ENCODE measurements at places on chromosomes 11 and 22.
A peak's percentile ranks its signal among the peaks of the same experiment; 100 is the strongest.

DNA sequence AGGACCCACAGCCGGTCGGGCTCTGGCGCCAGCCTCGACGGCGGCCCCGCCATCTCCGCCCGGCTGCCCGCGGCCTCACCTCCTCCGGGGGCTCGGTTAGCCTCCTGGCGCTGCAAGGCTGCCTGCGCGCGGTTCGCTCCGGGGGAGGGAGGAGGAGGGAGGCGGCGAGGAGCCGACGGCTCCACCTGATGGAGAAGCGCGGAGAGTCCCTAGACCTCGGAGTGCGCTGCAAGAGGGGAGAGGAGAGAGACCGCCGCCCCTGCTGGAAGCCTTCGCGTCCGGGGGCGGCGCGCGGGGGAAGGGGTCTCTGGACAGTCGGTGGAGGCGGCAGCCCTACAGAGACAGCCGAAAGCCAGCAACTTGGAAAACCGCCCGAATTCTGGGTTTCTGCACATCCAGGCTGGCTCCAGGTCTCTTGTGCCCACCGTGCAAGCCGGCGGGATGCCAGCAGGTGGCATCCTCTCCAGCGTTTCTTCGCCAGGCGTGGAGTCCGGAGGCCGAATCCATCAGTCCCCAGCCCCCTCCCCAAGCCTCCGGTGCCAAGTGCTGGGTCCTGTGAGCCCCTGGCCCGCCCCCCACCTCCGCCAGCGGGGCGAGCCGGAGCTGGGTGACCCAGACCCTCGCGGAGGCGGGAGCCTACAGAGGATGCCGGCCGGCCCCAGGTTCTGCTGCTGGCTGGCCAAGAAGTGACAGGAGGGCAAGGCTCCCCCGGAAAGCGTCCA, 2.9 kb upstream of the KIRREL3 start:
- no peak for DNase-seq

DNA sequence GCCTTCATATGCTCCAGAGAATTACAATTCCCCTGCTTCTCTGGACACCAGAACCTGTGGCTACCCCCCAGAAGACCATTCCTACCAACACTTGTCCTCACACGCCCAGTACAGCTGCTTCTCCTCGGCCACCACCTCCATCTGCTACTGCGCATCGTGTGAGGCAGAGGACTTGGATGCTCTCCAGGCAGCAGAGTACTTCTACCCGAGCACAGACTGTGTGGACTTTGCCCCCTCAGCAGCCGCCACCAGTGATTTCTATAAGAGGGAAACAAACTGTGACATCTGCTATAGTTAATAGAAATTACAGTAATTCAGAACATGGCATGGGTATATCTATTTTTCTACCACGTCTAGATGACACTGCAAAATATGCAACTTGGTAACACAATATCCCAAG, 9.8 kb downstream of the POU2AF3 start:
- DNase-seq, result no peak

DNA sequence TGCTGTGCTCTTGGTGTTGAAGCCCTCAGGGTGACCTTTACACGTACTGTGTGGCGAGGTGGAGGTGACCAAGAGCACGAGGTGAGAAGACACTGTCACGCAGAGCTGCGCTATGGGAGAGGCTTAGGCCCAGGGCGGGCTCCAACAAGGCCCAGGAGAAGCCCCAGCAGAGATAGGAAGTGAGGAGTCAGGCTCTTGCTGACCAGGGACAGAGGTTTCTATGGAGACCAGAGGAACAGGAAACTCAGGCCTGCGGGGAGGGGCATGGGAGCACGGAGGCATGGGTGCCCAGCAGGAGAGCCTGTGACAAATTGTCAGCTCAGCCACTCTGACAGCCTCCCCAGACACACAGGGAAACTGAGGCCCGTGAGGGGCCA, 15.8 kb downstream of the DGKZ start:
- peak; percentile 66 for DNase-seq

- DNase-seq, result peak; percentile 89
Measured at GRCh38 chr22:38214302-38215056, 12.7 kb downstream of the MAFF start.

GRCh38 chr22:30290342-30291057, 1.2 kb upstream of the CASTOR1 start:
- DNase-seq, result no peak

DNA sequence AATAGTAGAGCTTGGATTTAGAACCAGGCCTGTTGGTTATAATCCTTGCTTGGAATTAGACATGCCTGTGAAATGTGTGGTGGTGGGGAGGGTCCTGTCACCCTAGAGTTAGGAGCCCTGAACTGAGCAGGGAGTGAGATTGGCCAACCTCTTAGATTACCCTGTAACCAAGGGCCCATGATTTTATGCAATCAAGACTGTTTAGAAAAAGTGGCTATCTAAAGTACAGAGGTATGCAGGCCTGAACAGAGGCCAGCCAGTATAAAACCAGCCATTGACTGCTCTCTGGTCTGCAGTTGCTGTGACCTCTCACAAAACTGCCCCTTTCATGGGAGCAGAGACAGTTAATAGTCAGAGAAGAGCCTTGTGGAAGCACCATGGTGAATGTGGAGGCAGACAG, 36.2 kb downstream of the SERPINH1 start:
- no peak for DNase-seq

GRCh38 chr11:96275801-96276594, 67.0 kb downstream of the MAML2 start:
- DNase-seq, result no peak

DNA sequence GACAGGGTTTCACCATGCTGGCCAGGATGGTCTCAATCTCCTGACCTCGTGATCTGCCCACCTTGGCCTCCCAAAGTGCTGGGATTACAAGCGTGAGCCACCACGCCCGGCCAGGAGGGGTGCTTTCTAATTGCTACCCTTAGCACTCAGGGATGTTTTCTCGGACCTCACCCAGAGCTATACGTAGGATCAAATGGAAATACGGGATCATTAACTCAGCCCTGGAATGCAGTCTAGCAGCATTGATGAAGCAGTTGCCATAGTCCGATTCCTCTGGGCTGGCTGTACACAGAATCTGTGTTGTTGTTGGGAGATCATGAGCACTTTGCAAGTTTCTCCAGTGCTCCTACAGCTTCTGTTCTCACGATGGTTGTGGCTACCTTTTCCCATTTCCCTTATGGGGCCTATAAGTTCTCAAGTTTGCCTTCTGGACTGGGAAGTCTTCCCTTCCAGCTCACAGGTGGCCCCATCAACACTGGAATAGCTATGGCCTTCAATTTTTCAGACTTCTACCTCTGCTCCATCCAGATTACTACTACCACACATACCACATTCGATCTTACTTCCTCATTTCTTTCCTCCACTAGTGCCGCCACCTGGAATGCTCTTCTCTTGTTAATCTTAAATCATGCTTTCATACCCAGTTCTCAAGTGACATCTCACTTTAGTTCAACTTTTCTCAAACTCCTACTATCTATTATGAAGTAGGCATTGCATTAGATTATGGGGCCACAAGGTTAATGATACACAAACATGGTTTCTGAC, 16.1 kb upstream of the PCF11 start:
- DNase-seq, result no peak

GRCh38 chr11:95345651-95346050, 114.6 kb upstream of the SESN3 start:
- no peak for DNase-seq

DNA sequence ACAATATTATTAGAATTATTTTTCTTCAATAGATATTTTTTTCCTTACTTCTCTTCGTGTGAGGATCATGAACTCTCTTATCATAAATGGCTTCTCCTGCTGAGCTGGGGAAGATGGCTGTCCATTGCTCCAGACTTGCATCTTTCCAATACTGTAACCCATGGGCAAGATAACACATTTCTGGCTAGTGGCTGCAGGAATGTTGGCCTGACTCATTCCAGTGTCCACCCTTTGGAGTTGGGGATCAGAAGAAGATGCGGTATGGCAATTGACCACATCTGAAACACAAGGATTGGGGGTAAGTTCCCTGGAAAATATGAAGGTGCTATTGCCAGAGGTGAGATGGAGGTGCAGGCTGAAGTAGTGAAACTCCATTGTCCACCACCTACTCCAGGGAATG, 92.8 kb downstream of the FAR1 start:
- DNase-seq, result no peak

- no peak for DNase-seq
Measured at GRCh38 chr22:24977370-24978221, 25.1 kb downstream of the KIAA1671 start.

DNA sequence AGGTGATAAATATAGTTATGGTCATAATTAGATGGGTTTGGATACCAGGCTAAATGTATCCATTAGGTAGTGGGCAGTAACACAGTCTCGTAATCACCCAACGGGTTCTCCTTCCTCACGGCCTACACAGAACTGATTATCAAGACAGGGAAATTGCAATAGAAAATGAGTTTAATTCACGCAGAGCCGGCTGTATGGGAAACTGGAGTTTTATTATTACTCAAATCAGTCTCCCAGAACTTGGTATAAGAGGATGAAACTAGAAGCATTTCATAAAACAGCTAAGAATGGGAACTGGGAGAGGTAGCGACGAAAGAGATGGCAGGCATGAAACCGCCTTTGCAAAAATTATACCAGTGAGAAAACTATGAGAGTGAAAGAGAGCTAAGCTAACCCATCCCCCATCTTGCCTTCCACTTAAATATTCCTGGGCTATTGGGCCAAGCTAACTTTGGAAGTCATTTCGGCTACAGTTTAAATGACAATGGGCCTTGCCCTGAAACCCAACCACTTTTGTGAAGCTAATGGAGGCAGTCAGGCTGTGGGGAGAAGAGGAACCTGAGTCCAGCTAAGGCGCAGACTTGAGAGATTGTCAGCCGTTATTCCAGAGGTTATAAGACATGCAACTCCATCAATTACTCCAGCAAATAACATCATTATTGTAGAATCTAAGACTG, 29.6 kb downstream of the CTSC start:
- no peak for DNase-seq

DNA sequence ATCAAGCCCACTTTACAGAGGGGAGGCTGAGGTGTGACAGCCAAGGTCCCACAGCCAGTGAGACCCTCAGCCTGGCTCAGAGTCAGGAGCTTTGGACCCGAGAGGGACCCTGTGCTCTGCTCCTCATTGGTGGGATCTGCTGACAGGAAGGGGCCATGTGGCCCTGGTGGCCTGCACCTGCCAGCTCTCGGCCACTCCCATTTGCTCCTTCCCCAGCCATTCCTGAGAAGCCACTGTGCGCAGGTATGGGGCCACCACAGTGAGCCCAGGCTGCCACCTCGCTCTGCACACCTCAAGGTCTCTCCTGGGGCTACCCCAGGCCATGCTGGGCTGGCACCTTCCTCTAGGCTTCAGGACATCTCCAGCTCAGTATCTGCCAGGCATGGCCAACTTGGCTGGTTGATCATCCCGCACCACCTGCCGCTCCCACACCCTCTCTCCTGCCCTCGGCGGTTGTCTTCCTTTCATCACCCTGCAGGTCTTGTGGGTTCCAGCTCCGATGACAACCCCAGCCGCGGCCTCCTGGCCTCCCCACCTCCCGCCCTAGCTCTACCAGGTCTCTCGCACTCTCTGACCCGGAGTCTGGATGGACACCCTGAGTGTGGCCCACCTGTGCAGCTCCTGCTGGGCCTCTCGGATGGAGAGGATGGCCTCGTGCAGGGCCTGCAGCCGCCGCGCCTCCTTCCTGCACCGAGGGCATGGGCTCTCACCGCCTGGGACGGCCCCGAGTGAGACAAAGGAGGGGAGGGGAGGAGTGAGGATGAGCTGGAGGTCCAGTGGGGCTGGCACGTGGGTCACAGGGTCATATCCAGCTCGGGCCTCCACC, 32.2 kb upstream of the CARS1 start:
- no peak for DNase-seq

DNA sequence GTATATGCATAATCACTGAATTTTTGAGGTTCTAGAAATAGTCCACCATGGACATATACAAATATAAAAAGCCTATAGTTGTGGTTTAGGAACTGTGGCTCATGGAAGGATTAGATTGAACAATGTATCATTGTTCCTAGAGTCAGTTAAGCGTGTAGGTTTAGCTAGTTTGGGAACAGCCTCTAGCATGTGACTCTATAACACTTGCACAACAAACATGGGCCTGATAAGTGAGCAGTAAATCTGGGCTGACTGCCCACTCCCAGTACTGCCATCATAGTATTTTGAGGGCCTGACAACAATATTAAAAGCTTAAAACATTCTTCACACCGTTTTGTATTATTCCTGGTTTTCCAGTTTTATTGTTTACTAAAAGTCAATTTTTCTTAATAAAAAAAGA, 47.0 kb downstream of the YAP1 start:
- no peak for DNase-seq

DNA sequence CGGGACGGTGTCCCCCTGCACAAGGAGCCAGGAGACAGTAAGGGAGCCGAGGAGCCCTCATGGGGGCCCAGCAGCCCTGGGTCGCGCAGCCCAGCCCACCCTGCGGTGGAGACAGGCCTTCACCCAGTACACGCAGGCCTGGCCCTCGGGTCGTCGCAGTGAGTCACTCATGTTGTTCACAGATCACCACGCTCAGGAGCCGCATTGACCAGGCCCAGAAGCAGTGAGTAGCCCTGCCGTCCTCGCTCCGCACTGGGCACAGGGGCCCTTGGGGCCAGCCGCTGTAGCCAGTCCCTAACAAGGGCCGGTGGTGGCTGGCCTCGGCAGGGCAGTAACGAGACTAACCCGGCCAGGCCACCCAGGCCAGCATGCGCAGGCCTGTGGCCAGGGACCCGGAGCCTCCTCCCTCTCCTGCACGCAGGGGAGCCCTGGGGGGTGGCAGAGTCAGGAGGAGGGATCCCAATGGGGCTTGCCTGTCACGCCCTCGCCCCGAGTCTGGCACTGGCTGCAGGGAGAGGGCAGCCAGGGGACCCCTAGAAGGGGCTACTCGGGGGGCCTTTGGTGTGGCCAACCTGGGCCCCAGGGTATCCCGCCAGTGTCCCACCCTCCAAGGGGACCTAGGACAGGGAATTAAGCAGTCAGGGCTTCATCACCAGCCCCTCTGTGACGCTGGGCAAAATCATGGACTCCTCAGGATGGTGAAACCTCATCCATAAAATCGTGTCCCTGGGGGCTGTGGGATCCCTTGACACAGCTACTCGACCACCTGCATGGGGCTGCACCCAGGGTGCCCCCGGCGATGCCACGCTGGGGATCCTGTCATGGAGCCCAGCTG, 10.1 kb upstream of the MRPL23 start:
- DNase-seq, result peak; percentile 8

GRCh38 chr11:119512369-119512768, 89.4 kb upstream of the THY1 start:
- DNase-seq, result no peak

DNA sequence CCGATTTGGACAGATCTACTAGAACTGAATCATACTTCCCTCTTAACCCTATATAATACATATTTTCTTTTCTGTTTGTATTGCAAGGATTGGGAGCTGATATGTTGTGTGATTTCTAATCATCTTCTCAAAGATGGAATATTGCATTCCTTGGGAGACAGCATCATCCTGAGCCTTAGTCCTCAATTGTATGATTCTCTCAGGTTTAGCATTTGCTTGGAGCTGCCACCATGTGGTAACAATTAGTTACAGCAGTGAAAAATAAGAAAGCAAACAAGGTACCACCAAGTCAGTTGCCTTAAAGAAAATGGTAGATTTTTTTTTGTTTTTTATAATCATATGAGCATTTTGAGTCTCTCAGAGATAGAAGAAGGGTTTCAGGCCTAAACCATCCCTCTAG, 11.9 kb downstream of the SNX19 start:
- DNase-seq, result no peak

- DNase-seq, result no peak
Measured at GRCh38 chr11:64581057-64581523, 9.9 kb upstream of the SLC22A12 start.

All from CD4-positive, alpha-beta T cell treated with Interleukin-4 for 1 hour (primary cell).